Activated naive CD4-positive, alpha-beta T cell treated with Interleukin-2 at 50 U/mL for 16 hours (primary cell): ENCODE measurements at places on chromosomes 7 and 10.
A peak's percentile ranks its signal among the peaks of the same experiment; 100 is the strongest.

DNA sequence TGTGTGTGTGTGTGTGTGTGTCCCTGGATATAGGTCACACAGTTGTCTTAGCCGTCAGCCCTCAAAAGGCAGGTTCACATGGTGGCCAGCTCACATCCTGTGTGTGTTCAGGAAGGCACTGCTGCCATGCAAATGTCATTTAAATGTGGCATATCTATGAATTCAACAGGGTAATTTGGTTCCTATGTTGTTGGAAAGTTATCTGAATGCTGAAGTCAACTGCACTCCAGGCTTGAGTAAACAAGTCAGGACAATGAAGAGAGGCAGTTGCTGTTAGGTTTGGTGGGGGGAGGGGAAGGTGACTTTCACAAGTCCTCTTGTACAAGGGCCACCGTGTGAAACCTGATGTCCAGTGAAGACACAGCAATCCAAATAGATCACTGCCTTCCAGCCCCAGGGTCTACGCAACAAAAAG lies 61.1 kb downstream of the PTPRE start:
- no peak for DNase-seq

DNA sequence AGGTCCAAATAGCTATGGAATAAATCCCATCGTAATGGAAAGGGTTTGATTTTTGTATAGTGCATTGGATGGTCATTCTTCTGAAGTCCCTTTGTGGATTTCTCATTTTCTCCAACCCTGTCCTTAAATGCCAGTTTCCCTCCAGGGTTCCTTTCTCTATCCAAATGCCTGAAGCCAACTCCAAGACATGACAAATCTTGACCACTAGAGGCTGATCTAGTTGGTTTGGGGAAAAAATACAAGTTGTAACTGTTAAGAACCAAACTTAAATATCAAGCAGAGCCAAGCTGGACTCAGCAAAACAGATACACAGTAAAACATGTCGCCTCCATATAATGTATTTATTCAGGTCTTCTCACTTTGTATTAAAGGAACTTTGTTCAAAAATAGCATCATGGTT lies 28.7 kb downstream of the FRMD4A start:
- no peak for DNase-seq

DNA sequence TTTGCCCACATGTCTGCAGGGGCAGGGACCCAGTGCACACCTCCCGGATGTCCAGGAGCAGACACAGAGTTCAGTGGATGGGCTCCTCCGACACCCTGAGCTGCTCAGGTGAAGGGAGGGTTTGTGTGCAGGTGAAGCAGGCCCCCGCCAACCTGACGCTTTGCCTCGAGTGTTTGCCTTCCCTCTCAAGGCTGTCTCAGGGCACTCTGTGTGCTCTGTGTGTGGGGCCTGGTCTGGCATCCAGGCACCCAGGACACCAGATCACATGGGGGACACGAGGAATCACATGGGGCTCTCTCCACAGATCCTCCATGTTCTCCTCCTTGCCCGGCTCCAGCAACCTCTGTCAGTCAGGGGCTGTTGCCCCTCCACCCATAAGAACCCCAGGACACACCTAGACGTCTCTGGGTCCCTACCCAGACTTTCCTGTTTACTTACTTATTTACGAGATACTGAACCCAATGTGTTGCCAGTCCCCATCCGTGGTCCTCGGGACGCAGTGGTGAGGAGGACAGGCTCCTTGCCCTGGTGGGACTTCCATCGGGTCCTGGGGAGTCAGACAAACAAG lies 99.5 kb downstream of the HTR5A start:
- DNase-seq = no peak

GRCh38 chr10:102433619-102434046 lies 1.3 kb upstream of the CUEDC2 start:
- DNase-seq = no peak

GRCh38 chr7:46156086-46156485 lies 235.0 kb upstream of the IGFBP3 start:
- no peak for DNase-seq

GRCh38 chr7:43758029-43758821 lies at the start of gene BLVRA:
Gene BLVRA (plus strand): TSS chr7:43758680. CDS start chr7:43771159, 12,479 bp downstream.
- DNase-seq = peak; percentile 72

GRCh38 chr10:27256299-27257189 lies 15.9 kb upstream of the ACBD5 start:
- DNase-seq = no peak

GRCh38 chr7:151276666-151277590 lies 28.4 kb upstream of the SMARCD3 start:
- DNase-seq = peak; percentile 66

DNA sequence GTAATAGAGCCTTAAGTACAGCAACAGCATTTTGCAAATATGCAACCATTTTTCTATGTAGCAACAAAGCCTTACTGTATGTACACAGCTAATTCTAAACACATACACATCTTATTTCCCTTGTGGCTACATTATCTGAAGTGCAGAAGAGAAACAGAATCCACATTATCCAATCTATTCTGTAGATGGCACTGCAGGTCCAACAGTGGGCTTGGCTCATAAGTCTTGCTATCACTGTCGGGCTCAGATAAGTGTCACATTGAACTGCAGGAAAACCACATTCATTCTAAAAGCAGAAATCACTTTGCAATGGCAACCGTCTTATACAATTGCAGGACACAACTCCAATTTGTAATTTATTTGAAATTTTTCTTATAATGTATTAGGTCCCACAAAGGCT lies 109.8 kb upstream of the NOBOX start:
- DNase-seq = no peak

DNA sequence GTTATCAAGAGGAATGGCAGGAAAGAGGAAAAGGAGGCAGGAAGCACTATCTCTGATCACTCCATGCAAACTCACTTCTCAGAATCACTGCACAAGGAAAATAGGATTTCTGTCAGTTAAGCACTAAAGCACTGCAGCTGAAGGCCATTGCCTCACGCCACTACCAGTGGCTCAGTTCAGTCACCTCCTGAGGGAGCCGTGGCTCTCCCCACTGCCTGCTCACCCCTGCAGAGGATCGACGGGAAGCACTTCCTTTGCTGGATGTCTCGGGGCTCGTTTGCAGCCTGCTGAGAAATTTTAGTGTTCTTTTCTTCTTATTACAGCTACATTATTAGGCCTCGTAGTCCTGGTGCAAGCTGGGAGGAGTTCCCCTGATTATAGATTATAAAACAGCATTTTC lies 90.1 kb upstream of the ADCY1 start:
- no peak for DNase-seq

DNA sequence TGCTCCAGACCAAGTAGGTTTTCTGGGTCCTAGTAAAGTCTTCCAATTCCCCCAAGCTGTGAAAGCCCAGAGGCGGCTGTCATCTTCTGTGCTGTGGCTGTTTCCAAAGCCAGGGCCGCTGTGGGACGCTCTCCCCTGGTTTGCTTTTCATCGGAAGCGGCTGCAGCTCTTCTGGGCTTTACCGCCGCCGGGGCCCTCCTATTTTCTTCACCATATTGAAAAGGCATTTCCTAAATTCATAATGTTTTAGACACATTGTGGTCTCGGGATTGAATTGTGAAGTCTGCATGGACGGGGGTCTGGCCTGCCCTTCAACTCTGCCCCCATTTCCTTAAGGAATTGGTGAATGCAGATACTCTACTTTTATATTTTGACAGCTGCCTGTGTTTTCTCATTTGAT lies 551.4 kb upstream of the MGMT start:
- no peak for DNase-seq

DNA sequence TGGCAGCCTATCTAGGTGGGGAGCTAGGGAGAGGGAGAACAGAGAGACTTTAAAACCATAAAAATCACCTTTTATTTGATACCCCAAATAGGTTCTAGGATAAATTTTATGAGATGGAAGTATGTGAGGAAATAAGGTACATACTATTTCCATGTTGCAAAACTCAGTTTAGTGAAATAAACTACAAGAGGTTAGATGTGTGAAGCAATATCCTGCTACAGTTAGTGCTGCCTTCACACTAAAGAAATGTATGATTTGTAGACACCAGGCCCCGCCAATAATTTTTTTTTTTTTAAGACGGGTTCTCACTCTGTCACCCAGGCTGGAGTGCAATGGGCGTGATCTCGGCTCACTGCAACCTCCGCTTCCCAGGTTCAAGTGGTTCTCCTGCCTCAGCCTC lies 34.4 kb upstream of the RSBN1L start:
- no peak for DNase-seq

GRCh38 chr7:1665549-1666316 lies 4.3 kb upstream of the ELFN1 start:
- no peak for DNase-seq

DNA sequence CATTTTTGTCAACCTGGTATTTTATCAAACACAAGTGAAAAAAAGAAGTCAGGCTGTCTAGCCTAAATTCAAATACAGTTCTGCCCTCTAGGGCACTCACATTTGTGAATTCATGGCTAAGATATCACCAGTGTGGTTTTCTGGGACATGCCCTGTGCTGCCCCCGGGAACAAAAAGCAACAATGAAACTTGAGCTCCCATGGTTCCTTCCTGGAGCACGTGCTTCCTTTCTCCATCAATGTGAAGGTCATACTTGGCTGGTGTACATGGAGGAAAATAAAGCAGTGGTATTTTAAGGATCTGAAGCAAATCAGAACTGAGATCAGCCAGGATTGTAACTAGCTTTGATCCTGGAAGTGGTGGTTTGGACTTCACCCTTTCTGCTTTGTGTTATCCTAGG lies 128.9 kb upstream of the FRMD4A start:
- no peak for DNase-seq

DNA sequence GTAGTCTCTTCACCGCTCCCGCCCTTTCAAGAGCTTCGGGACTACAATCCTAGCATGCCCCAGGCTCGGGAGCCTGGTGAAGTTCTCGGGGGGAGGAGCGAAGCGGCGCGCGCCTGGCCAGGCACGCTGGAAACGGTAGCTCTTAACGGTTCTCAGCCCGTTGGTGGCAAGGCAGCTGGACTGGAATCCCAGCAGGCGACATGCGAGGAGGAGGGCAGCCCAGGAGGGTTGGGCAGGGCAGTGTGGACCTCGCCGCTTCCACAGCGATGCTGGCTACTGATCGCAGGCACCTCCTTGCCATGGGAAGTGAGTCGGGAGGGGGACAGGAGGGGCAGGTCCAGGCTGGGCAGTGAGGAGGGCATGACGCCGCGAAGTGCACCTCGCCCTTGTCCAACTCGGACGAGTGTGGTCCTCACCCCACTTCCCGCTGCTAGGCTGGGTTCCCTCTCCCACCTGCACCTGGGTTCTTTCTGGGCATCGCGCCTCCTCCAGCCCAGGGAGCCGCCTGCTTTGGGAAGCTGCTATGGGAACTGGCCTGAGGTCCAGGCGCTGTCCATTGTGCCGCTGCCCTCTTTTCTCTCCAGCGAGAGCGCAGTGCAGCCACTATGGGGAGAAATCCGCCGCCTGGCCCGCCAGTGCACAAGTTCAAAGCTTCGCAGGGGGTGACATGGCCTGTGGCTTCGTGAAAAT lies 367.8 kb upstream of the NUPR2 start:
- no peak for DNase-seq

DNA sequence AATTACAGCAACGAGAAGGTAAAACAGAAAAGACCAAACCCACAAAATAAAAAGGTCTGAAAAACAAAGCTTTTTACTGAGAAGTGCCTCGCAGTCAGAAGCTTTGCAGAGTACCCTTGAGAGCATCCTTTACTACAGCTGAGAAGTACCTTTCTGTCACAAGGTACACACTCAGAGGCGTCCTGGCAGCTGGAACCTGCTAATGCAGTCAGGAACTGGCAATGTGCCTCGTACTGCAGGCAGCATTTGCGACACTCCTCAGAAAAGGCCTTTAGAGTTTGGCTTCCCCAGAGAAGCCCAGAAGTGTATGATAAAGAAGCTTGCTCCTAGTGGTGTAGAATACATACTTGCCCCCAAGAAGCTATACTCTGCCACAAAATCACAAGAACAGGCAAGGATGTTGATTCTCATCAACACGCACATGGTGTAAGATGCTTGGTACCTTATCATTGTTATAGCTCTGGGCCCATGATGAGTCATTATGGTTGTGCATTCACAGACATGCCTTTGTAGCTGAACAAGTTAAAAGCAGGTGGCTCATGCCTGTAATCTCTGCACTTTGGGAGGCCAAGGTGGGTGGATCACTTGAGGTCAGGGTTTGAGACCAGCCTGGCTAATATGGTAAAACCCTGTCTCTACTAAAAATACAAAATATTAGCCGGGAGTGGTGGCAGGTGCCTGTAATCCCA lies 2.0 kb upstream of the GTPBP4 start:
- DNase-seq = no peak

DNA sequence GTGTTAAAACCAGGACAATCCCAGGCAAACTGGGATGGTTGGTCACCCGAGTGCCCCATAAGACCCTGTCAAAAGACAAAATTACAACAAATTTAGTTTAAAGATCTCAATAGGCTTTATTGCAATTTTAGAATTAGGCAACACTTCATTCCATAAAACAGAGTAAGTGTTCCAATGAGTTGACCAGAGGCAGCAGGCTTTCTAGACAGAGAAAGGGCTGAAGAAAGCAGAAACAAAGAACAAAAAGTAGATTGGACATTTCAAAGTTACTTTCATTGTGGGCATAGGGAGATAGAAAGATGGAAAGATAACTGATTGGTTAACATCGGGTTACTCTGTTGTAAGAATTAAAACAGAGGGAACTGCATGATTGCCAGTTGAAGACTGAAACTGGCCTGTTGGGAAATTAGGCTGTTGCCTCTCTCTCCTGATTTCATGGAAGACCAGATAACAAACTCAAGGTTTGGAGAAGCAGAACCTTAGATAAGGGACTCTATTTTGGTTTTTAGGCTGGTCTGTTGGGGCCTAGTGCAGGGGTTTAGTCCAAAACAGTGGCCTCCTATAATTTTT lies 36.3 kb downstream of the ENTPD1 start:
- DNase-seq = no peak

DNA sequence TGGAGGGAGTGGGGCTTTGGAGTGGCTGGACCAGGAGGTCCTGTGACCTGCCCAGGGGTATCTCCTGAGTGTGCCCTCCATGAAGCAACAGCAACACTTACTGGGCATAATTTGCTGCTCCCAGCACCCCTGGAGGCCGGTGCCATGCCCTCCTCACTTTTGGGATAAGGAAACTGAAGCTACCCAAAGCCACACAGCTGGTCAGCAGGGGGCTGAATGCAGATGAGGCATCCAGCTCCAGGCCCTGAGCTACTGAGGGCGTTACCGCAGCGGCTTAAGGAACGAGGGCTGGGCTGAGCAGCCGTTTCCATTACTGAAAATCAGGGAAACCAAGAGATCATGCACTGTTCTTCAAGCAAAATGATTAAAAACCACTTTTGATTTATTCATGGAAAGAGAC lies 408.9 kb downstream of the GLRX3 start:
- DNase-seq = no peak

- DNase-seq = no peak
Observed at GRCh38 chr7:150903606-150904005, 51.3 kb downstream of the AOC1 start.

GRCh38 chr7:3911685-3912084 lies 610.6 kb downstream of the SDK1 start:
- DNase-seq = no peak
